ENCODE measurements at places on chromosomes 12 and 14.

- no peak overlapping the region for H3K27ac ChIP-seq
- no peaks in the 10 kb centered on the region for H3K36me3 ChIP-seq
- no peaks in the 10 kb centered on the region for H3K4me1 ChIP-seq
Observed at GRCh38 chr14:26761532-26761931, 163.7 kb upstream of the NOVA1 start.

DNA sequence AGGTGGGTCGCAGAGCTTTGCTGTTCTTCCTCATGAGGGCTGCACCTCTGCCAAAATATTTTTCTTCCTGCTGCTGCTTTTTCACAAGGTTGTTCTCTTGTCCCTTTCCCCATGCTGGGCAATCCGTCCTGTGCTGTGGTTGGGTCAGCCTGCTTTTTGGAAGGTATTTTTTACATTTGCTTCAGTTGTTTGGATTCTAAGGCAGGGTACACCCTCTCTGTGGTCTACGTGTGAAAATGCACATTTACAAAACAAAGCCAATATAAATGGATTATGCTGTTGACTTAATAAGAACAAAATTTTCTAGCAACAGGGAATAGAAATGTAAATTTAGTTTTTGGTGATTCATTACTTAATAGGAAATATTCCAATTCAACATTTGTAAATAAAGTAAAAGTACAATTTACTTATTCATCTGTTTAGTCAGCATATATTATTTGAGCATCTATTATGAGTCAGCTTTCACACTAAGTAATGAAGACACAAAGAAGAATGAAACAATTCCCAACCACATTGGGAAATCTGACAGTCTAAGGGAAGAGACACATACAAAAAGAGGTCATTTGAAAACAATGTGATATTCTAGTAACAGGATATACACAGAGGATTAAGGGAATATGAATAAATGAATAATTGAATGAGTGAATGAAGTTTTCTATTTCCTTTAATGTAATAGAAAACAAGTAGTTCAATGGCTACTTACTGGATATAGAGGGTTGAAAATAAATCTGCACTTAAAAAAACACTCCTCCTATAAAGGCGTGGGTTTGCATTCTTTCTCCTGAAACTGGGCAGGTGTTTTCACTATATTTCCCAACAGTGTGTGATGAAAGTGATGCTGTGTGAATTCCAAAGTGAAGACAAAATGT is 94.6 kb upstream of the PRICKLE1 start:
- no peak overlapping the region for H3K4me3 ChIP-seq
- no peaks in the 10 kb centered on the region for H3K27me3 ChIP-seq
- H3K36me3 ChIP-seq = no peaks in the 10 kb centered on the region
- no peak for DNase-seq
- H3K27ac ChIP-seq = no peak overlapping the region

GRCh38 chr14:34957771-34958286 is 25.0 kb upstream of the SRP54 start:
- H3K27me3 ChIP-seq = no peaks in the 10 kb centered on the region
- H3K27ac ChIP-seq = no peak overlapping the region
- no peak for DNase-seq

- DNase-seq = no peak
- no peaks in the 10 kb centered on the region for H3K4me1 ChIP-seq
- no peak overlapping the region for H3K27ac ChIP-seq
- no peak overlapping the region for H3K4me3 ChIP-seq
Observed at GRCh38 chr12:16307856-16308475, 30.5 kb upstream of the SLC15A5 start.
